NCI-H1092 (cell line): ENCODE measurements at places on chromosomes 5 and 9.
A peak's percentile ranks its signal among the peaks of the same experiment; 100 is the strongest.

DNA sequence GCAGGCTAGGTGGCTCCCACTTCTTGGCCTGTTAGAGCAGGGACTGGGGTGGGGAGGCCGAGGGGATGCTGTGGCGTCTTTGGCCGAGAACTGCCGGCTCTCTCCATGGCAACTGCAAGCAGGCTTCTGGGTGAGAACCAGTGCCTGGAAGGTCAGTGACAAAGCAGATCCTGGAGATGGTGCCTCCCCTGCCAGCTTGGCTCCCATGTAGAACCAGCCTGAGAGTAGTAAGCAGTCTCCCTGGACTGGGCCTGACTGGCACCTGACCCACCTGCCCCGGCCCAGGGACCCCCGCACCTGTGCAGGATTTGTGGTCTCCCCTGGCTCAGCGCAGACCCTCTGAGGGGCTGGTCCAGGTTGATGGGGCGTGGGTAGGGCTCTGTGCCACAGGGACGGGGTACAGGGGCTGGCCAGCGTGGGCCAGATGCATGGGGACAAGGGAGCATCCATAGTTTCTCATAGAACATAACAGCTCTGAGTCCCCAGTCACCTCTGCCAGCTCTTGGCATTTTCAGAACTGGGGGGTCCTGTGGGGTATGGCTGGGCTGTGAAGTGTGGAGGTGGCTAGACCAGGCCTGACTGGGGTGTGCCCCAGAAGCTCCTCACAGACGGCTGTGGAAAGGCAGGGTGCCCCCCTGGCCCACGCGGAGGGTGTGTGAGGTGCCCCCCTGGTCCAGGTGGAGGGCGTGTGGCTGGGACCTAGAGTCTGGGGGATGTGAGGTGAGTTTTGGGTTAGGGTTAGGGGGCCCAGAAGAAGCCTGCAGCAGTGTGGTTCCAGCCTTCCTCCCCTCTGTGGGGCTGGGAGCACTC lies 22.2 kb downstream of the CACNA1B start:
- DNase-seq, result no peak

GRCh38 chr5:68378204-68378820 lies 162.8 kb downstream of the PIK3R1 start:
- DNase-seq, result no peak

DNA sequence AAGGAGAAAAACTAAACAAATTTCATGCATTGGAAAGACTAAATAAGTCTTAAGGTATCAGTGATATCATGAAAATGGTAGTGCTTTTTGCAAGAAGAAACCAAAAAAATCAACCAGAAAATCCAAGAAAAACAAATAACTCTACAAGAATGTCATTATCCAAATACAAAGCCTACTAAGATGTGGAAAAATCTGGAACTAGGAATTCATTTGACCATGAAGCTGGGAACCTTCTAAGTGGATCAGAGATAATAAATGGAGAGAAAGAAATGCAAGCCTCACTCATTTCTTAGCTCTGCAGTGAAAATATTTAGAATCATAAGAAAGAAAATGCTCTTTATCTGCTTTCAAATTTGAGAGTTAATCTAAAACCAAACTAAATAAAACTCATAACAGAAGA lies 51.3 kb downstream of the RASEF start:
- DNase-seq, result no peak

- DNase-seq, result no peak
Observed at GRCh38 chr5:68652534-68652965, 437.0 kb downstream of the PIK3R1 start.

GRCh38 chr5:150211156-150212030 lies 21.5 kb downstream of the SLC6A7 start:
- DNase-seq, result no peak

DNA sequence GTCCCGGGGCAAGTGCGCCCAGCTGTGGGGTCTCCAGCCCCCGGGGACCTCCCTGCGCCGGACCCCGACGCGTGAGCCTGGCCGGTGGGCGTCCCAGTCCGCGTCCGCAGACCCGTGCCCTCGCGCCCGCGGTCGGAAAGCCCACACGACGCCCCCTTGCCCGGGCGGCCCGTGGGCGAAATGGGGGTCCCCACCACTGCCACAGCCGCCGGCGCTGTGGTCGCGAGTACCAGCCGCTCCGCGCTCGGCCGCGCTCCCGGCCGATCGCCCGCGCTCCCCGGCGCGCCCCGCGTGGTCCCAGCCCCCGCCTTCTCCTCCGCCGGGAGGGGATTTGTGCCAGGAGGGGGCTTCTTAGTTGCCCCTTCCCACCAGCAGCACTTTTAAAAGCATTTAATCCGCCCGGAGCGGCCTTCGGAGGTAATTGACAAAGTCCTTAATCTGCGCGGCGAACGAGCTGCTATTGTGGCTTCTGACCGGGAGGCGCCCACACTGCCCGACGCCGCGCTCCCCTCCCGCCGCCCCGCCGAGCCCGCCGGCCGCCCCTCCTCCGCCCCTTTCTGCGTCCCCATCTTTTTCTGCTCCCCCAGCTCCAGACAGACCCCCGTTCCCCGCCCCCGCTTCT lies 469 bp upstream of the FIBCD1 start:
- DNase-seq, result no peak

DNA sequence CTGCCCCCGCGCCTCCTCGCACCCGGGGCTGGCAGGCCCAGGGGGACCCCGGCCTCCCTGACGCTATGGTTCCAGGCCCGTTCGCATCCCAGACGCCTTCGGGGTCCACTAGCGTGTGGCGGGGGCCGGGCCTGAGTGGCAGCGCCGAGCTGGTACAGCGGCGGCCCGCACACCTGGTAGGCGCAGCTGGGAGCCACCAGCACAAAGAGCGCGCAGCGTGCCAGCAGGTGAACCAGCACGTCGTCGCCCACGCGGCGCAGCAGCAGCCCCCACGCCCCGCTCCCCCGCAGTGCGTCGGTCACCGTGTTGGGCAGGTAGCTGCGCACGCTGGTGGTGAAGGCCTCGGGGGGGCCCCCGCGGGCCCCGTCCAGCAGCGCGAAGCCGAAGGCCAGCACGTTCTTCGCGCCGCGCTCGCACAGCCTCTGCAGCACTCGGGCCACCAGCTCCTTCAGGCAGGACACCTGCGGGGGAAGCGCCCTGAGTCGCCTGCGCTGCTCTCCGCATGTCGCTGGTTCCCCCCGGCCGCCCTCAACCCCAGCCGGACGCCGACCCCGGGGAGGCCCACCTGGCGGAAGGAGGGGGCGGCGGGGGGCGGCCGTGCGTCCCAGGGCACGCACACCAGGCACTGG lies 548 bp downstream of the TERT start:
- DNase-seq, result no peak

DNA sequence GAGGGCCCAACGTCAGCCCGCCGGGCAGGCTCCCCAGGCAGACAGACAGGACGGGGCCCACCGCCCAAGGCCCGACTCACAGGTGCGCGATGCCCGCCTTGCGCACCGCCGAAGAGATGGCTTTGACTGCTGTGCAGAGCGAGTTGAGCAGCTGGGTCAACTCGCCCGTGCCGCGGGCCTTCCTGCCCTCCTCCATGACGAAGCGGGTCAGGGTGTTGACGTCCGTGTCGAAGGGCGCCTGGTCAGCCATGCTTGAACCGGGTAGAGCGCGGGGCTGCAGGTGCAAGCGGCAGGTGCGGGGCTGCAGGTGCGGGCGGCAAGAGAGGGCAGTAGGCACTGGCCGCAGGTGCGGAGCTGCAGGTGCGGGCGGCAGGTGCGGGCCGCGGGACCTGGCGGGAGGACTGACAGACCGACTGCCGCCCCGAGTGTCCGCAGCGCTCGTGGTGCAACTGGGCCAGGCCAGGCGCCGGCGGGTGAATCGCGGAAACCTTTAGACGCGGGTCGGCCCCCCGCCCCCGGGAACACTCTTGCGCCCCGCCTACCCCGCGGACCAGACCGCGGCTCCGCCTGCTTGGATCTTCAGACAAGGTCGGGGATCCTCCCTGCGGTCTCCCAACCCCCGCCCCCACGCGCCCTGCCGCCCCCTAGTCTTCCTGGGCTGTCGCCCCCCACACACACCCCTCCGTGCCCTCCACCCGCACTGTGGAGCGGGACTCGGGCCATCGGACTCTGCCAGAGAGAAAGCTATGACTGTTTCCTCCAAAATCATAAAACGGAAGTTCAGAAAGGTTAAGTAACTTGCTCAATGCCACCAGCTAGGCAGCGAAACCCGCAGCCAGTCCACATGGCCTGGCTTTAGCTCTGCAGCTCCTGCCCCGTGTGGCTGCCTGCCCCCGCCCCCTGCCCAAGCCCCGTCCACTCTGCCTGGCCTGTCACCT lies at the start of gene FBP1:
Gene FBP1, minus strand, starts transcription at position 458 of the 938 bp plus-strand sequence. Its CDS starts 208 bp downstream, at position 250.
- peak; percentile 16 for DNase-seq

GRCh38 chr5:95959888-95960666 lies 1.6 kb downstream of the ELL2 start:
- DNase-seq, result no peak

DNA sequence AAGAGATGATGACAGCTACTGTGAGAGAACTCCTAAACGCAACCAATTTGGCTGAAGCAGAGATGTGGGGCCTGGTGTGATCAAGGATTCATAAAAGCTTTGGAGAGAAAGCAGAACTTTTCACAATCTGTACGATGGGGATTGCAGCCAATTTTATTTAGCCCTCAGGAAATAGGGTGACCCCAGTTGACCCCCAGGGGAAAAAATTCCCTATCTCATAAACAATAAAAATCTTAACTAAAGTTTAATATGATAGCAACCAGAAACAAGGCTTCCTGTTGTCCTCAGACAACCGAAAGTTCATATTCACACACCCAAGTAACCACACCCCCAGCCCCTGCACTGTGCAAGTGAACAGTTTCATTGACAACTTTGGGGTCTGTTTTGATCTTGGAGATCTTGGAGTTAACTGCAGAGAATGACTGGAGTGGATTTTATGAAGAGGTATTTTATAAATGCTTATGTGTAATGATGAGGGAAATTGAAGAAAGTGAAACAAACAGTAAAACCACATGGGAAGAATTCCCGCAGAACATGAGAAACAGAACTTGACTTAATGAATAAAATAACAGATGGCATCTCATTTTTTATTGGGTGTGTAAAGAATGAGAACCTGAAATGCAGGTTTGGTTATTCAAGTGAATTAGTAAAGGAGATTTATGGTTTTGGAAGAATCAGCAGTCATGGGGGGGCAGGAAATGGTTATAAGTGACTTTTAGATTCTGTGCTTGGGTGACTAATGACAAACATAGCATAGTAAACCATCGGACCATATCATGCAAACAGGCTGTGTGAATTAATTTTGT lies 94.5 kb downstream of the PDE4D start:
- DNase-seq, result no peak

- peak; percentile 41 for DNase-seq
Observed at GRCh38 chr9:91424403-91425176, 958 bp upstream of the NFIL3 start.

GRCh38 chr9:79652598-79652997 lies 80.8 kb downstream of the TLE4 start:
- DNase-seq, result no peak

DNA sequence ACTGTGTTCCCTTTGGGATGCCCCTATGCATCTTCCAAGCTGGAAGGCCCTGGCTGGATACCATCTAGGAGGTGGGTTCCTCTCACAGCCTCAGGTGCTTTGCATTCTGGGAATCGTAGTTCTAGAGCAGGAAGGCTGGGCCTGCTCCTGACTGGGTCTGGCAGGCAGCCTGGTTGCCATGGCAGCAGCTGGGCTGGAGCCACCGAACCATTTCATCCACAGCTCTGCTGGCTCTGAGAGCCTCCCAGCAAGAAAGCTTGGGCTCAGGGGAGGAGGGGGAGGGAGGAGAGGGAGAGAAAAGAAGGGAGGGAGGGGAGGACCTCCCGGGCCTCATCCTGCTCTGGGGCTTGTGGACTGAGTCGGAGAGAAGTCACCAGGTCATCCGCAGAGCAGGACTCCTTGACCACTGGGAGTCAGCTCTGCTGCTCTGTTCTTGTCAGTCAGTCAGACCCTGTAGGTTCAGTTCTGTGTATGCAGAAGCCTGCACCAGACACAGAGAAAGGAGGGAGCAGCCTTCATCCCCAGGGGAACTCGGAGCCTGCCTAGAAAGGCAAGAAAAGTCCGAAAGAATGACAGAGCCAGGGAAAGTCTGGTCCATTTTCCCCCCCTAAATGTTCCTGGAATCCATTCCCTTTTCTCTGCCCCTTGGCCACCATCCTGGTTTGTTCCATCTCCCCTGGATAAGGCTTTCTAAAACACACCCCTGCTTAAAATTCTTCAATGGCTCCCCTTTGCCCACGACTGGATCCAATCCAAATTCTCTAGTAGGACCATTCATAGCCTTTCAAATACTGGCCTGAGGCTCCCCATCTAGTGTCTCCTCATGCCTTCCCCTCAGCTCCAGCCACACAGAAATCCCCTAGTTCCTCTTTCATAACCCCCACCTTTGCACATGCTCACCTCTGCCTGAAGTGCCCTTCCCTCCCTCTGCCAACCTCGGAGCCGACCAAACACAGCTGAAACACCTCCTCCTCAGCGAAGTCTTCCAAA lies 65.4 kb upstream of the ARAP3 start:
- DNase-seq, result peak; percentile 94

- DNase-seq, result no peak
Observed at GRCh38 chr5:31059889-31060288, 133.6 kb upstream of the CDH6 start.

DNA sequence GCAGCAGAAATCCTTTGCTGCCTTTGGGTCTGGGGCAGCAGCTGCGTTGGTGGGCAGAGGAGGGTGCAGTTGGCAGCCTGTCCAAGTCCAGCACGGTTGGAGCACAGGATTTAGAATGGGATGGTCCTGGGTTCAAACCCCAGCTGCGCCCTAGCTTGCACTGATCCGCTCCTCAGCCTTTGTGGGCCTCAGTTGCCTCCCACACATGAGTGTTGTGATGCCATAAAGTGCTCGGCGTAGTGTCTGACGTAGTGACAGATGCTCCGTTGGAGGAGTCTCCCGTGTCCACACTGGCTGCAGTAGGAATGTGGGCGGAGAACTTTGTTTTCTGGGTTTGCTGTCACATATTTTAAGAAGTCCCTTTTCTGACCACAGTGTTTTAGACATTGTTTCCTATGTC lies 36.0 kb downstream of the SLC46A2 start:
- DNase-seq, result no peak

GRCh38 chr9:113781896-113782295 lies 94.2 kb upstream of the ZNF618 start:
- DNase-seq, result no peak

GRCh38 chr5:102668220-102668932 lies 86.7 kb upstream of the PAM start:
- peak; percentile 71 for DNase-seq

DNA sequence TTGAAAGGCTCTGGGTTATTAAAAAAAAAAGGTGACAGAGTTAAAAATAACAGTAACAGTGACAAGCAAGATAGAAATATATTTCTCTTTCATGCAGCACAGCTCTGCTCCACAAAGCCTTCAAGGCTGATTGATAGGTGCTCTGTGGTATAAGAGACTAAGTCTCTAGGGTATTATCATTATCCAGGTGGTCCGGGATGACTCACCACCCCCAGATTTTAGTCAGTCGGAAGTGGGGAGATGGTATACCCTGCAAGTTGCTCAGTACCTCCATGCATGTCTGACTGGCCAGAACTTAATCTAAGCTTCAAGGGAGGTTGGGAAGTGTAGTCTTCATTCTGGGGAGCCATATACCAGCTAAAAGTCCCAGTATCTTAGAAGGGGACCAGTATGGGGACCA lies 76.1 kb downstream of the SLC1A3 start:
- no peak for DNase-seq
